ENCODE measurements at places on chromosomes 11 and 22.

DNA sequence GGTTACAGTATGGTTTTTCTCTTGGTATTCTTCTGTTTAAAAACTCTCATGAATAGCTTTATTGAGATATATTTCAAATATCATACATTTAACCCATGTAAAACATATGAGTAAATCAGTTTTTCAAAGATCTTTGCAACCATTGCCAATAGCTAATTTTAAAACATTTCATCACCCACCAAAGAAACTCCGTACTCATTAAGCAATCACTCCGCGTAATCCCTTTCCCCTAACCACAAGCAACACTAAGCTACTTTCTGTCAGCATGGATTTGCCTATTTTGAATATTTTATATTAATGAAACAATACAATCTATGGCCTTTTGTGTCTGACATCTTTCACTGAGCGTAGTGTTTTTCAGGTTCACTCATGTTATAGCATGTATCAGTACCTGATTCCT is 697.9 kb upstream of the ANO5 start:
- DNase-seq, result no peak

DNA sequence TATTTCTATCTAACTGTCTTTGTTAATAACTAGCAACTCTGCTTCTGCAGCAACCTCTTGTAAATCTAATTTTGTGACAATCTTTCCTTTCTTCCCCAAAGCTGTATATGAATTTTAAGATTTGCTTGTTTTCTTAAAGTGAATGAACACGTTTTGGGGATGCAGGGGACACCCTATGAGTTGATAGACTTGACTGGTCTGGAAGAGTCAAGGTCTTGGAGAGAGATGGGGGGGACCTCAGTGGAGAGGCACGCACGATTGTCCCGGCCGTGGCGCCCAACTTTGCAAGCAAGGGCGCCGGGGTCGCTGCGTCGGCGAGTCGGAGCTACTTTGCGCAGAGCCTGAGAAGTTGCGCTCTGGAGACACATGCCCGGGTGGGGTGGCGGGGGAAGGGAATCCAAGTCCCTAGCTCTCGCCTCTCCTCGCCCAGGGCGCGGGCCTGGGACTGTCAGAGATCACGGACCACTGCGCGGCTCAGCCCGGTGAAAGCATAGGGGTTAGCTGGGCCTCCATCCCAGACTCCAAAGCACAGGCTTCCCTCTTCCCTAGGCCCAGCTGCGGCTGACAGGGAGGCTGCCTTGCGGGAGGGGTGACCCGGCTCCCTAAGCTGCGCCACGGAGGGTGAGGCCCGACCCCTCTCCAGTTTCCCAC is 854 bp downstream of the ABCC8 start:
- no peak for DNase-seq

GRCh38 chr22:38948181-38948940 is 9.0 kb upstream of the APOBEC3A start:
- DNase-seq, result no peak

DNA sequence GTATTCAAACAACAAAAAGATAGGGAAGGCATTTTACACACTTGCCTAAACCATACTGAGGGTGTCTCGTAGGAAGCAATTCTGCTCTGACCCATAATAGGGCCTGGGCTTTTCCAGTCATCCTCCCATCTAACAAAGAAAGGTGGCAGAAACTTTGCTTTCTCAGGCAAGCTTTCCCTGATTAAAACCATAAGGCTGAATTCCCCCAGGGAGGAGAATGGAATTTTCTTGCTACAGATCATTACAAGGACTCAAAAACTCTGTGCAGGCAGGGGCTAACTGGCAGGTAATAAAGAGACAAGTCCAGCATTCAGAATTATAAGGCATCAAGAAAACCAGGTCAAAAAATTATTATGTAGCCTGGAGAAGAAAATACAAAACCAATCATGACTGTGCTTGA is 90.4 kb downstream of the RBFOX2 start:
- DNase-seq, result no peak

- no peak for DNase-seq
Measured at GRCh38 chr11:118979434-118979833, 7.9 kb downstream of the FOXR1 start.

GRCh38 chr11:11409224-11409623 is 56.2 kb upstream of the CSNK2A3 start:
- DNase-seq, result no peak
